NCI-H345 (cell line): ENCODE measurements at places on chromosomes 3 and 15.

DNA sequence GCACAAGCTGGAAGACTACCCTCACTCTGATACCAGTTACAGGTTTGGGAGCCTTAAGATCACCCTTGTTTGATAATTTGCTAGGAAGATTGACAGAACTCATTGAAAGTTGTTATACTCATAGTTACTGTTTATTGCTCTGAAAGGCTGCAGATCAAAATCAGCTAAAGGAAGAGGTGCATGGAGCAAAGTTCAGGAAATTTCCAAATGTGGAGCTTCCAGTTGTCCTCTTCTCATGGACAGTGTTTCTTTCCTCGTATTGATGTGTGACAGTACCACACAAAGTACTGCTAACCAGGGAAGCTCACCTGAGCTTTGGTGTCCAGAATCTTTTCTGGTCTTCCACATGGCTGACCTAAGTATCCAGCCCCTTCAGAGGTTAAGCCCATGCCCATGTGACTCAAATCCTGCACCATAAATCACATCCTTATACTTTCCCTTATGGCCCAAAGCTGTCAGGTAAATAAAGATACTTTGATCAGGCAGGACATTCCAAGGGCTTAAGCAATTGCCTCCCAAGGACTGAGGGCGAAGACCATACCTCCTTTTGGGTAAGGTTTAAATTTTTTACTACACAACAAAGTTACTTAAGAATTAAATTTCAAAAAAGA, 93.1 kb upstream of the ZBED2 start:
- DNase-seq, result no peak

GRCh38 chr3:194374935-194375334, 5.4 kb upstream of the LRRC15 start:
- DNase-seq, result no peak

GRCh38 chr3:11307830-11308432, 35.7 kb downstream of the ATG7 start:
- DNase-seq, result no peak

- no peak for DNase-seq
Measured at GRCh38 chr3:47054412-47054811, 74.9 kb downstream of the NBEAL2 start.

- DNase-seq, result peak; percentile 67
Measured at GRCh38 chr3:122021811-122022401, at the start of gene ILDR1. Gene ILDR1, minus strand, starts transcription at chr3:122022247. Its CDS starts 170 bp downstream, at chr3:122022077.

- peak; percentile 92 for DNase-seq
Measured at GRCh38 chr3:78728406-78729145, 1039.2 kb downstream of the ROBO1 start.

DNA sequence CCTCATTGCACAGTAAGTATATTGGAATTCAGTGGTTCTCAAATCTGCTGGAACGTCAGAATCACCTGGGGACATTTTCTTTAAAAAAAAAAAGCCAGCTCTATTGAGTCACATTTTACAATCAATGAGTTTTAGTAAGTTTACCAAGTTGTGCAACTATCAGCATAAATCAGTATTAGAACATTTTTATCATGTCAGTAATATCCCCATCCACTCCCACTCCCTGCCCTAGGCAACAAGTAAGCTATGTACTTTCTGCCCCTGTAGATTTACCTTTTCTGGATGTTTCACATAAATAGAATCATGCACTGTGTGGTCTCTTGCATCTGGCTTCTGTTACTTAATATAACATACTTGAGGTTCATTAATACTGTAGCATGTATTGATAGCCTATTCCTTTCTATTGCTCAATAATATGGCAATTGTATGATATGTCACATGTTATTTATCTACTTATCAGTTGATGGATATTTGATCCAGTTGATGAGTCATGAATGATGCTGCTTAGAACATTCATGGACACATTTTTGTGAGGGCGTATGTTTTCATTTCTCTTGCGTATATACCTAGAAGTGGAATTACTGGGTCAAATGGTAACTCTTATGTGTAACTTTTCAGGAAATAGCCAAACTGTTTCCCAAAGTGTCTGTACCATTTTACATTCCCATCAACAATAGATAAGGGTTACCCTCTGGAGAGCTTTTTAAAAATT, 180.5 kb downstream of the THSD4 start:
- no peak for DNase-seq

- DNase-seq, result no peak
Measured at GRCh38 chr3:58163234-58163633, 47.5 kb downstream of the DNASE1L3 start.

DNA sequence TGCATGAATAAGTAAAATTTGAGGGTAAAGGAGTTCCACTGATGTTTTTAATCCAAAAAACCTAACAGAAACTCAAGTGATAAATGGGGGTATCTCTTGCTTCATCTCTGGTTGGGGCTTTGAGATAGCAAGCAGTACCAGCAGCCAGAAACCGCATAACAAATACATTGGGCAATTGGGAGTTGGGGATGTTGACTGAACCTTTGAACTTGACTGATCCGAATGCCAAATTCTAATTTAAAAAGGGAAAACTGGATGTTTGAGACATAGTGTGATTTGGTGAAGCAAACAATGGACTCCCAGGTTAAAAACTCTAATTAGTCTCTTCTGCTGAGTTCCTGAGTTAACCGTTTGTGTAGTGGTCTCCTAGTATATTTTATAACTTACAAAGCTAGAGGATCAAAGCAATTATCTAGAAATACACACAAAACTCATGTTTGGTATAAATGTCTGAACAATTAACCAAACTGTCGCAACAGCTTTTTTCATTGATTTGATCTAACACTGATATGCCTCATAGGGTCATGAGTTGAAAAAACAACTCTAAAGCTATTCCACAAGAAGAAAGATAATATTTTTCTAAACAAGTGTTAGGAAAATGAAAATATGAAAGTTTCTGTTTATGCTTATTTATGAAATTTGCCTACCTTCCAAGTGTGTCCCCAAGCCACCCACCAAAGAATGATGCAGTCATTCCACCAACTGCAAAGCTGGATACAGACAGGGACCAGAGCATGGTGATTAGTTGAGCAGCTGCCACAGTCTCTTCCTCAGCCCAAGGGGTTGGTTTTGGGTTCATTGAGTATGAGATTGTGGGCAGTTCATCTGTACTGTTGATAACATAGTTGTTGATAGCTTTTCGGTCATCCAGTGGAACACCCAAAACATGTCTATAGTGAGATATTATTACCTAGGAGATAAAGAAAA, 12.4 kb downstream of the SLC2A2 start:
- DNase-seq, result no peak

DNA sequence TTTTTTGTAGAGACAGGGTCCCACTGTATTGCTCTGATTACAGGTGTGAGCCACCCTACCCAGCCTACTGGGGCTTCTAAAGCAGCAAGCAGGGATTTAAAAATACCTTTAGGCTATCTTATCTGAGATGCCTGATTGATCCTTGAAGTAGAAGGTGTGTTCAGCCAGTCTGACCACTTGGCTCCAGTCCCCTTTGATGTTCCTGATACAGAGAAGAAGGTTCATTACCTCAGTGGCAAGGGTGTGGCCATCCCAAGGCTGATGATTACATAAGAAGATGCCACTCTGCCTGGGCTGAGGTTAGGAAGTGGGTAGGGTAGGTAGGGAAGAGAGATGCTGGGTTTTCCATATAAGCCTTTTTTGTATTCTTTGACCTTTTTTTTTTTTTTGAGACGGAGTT, 11.2 kb upstream of the DCAF1 start:
- DNase-seq, result no peak

- no peak for DNase-seq
Measured at GRCh38 chr3:108406063-108406660, 104.2 kb downstream of the MYH15 start.

DNA sequence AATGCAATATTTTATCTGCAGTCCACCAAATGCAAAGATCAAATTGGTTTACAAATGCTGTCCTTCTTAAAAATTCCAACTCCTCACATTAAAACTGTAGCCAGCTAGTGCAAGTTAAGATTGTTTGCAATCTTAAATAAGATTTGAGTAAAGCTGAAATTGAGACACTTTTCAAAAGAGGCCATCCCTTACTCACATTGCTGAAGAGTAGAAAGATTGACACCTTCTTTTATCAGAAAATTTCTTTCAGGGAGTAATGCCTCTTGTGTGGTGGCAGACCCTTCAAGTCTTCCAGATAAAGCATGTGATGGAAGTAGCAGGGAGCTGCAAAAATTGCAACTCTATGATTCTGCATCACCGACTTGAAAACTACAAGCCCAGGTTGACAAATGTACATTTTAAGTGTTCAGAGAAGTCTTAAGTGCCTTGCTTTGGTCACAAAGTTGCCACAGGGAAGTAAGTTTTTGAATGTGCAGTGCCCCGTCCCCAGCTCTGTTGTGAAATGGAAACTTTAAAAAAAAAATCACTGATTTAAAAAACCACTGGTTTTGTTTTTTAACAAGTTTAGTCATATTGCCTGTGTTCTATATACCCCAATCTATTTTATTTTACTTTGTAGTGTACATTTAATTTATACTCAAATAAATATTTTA, 12.6 kb downstream of the CD86 start:
- no peak for DNase-seq

GRCh38 chr3:98770261-98771039, 7.3 kb downstream of the ST3GAL6 start:
- no peak for DNase-seq

- DNase-seq, result no peak
Measured at GRCh38 chr15:78425643-78426042, 12.4 kb upstream of the IREB2 start.

- no peak for DNase-seq
Measured at GRCh38 chr15:93362821-93363220, 273.8 kb upstream of the RGMA start.

DNA sequence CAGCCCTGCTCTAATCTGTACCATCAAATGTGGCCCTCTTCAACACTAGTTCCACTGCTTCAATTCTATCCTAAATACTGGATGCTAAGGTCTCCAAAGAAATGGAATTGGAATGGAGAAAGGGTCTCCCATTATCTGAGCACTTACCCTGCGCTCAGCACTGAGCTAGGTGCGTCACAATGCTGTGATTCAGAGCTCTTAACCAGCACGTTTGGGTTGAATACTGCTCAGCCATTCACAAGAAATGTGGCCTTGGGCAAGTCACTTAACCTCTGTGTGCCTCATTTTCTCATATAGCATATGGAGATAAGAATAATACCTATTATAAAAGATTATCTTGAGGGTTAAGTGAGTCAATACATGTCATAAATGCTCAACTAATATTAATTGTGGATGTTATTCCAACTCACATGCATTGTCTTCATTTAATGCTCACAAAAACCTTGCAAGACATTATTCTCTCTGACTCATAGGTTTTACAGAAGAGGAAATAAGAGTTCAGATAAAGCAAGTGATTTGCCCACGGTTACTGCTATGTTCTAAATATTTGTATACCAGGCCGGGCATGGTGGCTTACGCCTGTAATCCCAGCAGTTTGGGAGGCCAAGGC, 27.4 kb upstream of the SRGAP3 start:
- no peak for DNase-seq

- DNase-seq, result no peak
Measured at GRCh38 chr3:47315069-47315647, 32.4 kb downstream of the KLHL18 start.
